A549 (cell line): ENCODE measurements at places on chromosomes 4 and X. TPM values are rescaled to one million over a fixed set of nuclear protein-coding genes. Genes with fewer than 3 reads are reported as not detected.

UGT2B10 gene
- 0.12 TPM in 2 of 3 replicates, not detected in the other for polyA plus RNA-seq

GRCh38 chr4:8281519-8282133 lies 12.1 kb downstream of the HTRA3 start:
- DNase-seq: no peak

GRCh38 chr4:21041708-21042107 lies 341.4 kb downstream of the PACRGL start:
- DNase-seq: no peak

GRCh38 chr4:38195486-38195885 lies 235.3 kb downstream of the PTTG2 start:
- no peak for DNase-seq

DNA sequence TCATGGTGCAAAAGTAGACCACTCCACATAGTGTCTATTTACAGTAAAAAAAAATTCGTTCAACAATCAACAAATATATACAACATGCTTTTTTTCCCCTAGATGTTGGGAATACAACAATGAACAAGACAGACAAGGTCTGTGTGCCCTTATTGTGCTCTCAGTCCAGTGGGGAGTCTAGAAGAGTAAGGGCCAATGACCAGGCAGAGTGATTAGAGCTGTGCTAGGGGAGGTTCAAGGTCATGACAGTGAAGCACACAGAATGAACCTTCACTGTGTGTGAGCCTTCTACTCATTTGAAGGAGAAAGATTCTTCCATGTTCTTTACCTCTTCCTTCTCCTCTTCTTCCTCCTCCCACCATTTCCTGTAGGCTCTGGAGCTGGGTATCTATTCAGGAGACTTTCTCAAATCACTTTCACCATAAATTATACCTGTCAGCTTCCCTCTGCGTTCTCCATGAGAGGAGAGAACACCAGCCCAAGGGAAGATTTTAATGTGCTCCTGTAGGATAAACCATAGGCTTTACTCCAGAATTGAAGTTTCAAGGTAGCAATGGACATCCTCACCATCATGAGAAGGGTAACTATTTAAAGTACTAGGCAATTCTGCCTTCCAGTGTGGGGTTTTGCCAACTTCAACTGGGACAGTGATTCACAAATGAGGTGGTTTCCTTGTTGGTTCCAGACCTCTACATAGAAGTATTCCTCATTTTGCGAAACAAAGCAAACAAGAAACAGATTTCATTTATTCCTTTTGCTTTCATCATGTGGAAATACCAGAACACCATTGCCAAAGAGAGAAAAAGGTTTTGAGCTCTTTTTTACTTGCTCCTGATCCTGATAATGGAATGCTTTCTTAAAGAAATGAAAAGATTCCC lies 246.9 kb upstream of the GPC4 start:
- DNase-seq: no peak

GRCh38 chr4:70589785-70590184 lies 2.3 kb upstream of the AMBN start:
- DNase-seq: no peak
